ENCODE measurements at places on chromosomes 3 and 15.

GRCh38 chr3:14118400-14119381 is 6.0 kb downstream of the CHCHD4 start:
- no peak for DNase-seq

DNA sequence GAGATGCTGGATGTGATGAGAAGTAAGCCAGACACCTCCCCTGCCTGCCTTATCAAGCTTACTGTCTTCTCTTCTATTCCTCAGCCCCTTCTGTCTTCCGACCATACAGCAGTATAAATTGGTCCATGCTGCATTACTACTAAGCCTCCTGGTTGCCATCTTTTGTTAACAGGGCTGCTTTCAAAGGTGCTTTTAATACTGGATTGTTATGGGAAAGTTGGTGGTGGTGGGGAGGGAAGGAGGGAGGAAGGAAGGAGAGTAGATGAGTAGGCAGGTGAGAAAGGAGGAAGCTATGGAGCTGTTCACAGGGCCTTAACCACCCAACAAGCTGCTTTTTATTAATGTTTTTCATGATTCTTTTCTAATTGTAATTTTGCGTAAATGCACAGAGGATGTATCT is 114.9 kb downstream of the SLC25A26 start:
- no peak for DNase-seq

GRCh38 chr3:38353151-38353550 is 6.6 kb downstream of the XYLB start:
- no peak for DNase-seq

DNA sequence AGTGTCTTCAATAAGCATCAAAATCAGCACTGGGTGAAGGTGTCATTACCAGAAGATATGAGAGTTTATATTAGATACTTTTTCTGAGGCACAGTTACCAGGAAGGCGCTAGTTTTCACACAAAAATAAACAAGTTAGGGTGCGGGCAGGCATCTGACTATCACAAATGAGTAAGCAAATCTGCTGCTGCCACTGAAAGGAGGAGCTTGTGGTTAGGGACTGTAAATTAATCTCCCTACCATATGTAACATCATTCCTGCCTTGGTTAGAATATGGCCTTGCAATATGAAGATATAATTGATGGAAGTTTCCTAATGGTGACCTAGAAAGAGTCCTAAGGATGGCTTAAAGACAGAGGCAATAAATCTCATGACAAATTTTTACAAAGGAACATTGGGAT is 19.5 kb upstream of the EID1 start:
- DNase-seq = peak; percentile 56

GRCh38 chr3:112813723-112814171 is 32.9 kb downstream of the CD200R1L start:
- no peak for DNase-seq

DNA sequence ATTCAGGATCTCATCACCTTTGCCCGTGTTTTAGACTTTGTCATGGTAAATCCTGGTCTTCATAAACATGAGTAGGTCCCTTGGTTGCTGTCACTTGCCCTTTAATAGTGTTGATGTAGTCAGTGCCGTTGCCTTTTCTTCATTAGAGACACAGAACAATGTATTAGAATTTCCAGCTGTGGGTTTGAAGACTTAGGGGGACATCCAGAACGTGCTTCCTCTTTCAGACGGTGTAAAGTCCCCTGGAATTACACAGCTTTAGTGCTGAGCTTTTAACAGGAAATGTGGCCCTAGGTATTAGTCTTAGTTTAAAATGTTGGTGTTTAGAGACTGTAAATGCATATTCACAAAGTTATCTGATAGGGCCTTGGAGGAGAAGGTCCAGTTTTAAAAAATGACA is 8.8 kb upstream of the LRCH3 start:
- DNase-seq = no peak

DNA sequence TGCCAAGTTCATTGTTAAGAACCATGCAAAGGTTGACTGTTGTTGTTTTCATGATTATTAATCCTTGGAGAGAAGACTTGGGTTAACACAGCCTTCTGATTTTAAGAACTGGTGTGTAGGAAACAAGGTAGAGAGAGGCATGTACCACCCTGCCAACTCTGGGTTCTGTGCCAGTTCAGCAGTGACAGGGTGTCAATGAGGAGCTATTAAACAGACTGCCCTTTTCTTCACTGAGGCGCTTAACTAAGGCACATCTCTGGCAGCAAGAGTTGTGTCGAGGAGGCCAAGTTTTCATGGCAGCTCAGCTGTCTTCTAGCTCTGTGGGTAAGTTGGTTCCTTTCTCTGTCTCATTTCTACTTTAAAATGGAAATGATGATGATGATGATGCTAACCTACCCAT is 117.6 kb downstream of the FEZF2 start:
- no peak for DNase-seq

DNA sequence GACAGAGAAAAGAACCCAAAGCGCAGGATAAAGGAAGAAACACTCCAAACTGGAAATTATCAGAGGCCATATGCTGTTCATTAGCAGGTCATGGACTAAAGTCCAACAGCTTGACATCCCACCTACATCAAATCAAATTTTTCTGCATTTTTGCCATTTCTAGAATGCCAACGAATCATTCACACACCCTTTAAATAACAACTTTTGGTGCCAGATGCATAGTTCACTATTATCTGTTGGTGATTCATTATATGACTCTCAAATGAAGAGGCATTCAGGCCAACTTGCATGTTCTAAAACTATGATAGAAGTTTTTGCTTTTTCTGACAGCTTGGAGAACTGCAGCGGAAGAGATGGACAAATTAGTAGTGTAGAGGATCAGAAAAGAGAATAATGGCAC is 529.8 kb upstream of the NAALADL2 start:
- no peak for DNase-seq

DNA sequence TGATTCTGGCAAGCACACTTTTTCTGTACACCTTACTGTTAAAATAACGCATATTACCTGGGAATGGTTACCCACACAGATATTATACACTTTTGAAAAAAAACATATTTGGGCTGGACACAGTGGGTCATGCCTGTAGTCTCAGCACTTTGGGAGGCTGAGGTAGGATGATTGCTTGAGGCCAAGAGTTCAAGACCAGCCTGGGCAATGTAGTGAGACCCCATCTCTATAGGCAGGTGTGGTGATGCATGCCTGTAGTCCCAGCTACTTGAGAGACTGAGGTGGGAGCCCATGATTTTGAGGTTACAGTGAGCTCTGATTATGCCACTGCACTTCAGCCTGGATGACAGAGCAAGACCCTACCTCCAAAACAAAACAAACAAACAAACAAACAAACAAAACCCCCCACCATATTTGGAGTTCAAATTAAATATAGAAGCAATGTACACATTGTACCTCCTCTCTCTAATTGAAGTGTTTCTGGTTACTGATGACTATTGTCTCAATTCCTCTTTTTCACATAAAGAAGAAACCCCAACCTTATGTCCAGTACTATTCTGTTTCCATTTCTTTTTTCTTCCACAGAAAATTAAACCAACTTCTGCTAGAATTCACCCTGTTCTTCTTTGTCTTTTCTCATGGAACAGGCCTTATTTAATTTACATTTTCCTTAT is 152.6 kb upstream of the UMPS start:
- DNase-seq = no peak

- DNase-seq = no peak
Observed at GRCh38 chr3:94362393-94362792, 299.5 kb downstream of the NSUN3 start.

GRCh38 chr3:23959135-23959900 is 14.2 kb downstream of the NR1D2 start:
- peak; percentile 70 for DNase-seq

- no peak for DNase-seq
Observed at GRCh38 chr15:56053046-56053400, 59.6 kb upstream of the NEDD4 start.

- no peak for DNase-seq
Observed at GRCh38 chr3:75180235-75180944, 483.7 kb upstream of the FRG2C start.

DNA sequence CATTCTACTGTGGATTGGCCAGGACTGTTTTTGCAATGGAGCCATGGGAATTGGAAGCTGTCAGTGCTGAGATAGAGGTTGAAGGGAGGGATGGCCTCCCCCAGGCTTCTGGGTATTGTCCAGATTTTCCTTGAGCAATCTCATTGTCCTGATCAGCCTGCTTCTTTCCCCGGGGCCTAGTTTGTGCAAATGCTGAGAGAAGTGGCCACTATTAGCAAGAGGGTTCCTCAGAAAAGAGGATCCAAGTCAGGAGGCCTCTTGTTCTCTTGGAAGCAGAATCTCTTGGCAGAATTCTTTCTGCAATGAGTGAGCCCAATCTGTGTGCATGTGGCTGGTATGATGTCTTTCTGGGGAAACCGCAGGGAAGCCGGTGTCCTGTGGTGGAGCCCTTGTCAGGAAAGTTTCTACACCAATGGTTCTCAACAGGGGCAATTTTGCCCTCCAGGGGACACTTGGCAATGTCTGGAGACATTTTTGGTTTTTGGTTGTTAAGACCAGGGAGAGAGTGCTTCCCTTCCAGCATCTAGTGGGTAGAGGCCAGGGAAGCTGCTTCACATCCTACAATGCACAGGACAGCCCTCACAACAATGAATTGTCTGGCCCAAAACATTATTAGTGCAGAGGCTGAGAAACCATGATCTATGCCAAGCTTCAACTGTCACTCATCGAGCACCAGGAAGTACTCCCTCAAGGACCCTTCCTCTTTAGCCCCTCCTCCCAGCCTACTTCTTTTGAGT is 2.0 kb downstream of the LIPC start:
- no peak for DNase-seq

GRCh38 chr15:61444585-61444984 is 215.5 kb upstream of the RORA start:
- no peak for DNase-seq

GRCh38 chr15:29734917-29735572 is 87.2 kb downstream of the TJP1 start:
- peak; percentile 18 for DNase-seq

- no peak for DNase-seq
Observed at GRCh38 chr3:130787422-130788068, 40.9 kb upstream of the PIK3R4 start.

DNA sequence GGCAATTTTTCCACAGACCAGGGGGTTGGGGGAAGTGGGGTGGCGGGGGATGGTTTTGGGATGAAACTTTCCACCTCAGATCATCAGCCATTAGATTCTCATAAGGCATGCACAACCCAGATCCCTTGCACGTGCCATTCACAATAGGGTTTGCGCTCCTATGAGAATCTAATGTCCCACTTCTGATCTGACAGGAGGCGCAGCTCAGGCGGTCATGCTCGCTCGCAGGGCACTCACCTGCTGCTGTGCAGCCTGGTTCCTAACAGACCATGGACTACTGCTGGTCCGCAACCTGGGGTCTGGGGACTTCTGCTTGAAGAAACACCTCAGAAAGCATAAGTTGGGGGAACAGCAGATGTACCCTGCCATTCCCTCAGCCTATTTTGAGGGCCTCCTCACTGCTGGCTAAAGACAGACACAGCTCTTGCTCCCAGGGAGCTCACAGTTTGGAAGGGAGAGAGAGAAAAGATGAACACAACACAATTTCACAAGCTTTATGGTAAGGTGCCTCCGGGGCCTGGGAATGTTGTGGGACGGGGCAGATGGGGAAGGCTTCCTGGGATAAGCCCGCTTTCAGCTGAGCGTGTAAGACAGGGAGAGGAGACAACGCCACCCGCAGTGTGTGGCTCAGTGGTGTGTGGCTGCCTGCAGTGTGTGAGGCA is 285.2 kb downstream of the ADAMTS17 start:
- DNase-seq = no peak

DNA sequence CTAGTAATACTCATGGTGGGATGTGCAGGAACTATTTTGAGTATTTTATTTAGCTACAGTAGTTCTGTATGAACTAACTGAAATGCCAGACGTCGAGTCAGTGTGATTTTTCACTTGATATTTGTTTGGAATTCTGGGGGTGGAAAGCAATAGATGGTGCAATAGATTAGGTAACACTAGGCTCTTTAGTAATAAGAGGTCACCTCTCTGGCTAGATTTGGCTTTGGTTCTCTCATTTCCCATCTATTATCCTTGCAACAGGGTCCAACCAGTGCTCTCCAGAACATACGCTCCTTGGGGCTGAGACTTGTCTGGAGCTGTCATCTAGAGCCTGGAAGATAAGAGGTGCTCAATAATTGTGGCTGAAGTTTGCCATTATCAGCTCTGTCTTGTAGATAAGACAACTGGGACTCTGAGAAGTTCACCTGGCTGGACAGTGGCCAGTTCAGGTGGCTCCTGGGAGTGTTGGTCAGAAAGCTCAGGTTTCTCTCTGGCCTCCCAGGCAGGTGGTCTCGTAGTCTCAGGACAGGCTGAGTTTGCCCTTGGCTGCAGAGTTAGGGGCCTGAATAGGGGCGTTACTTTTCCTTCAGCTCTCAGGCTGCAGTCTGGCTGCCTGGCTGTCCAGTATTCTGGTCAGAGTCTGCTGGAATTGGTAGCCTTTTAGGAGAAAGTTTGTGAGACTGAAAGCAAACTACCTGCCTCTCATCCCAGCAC is 277.5 kb upstream of the RGMA start:
- no peak for DNase-seq

DNA sequence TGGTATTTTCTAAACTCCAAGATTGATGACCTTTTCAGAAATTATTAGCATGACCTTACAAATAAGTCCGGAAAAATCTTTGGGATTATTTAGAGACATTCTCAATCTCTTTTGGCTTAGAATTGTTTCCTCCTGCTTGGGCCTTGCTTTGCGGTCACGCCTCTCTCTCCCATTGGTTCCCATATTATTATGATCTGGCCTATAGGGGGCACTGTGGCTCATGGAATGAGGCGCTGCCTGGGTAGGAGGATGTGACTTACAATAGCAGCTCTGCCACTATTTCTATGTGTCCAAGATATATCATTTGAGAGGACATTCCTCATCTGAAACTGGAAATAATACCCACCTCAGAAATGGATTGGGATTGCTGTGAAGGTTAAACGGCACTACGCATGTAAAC is 464.9 kb downstream of the MFSD1 start:
- peak; percentile 34 for DNase-seq

DNA sequence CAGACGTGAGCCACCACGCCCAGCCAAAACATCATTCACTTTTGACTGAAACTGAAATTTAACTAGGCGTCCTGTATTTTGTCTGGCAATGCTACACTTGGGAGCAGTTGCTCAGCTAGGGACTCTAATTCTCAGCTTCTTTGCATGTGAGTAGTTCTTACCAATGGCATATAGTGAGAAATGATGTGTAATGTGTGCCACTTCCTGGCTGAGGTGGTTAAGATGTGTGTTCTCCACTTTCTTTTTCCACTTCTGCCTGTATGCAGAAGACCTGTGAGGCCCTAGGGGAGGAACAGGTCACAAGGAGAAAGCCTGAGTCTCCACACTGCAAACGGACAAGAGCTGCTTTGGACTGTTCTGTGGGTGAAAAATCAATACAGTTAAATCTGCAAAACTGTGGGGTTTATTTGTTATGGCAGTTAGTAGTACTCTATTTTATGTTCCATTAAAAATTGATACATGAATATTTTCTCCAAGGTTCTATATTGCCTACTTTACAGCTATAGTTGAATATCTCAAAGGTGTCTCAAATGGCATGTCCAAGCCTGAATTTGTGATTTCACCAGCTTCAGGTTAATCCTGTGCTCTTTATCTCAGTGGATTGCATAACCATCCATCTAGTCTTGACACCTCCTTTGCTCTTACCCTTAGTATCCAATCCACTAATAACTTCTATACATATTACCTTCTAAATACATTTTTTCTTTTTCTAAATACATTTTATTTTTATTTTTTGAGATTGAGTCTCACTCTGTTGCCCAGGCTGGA is 59.3 kb downstream of the NR1D2 start:
- peak; percentile 77 for DNase-seq

- no peak for DNase-seq
Observed at GRCh38 chr3:194256040-194256945, 94.8 kb downstream of the CPN2 start.

Data from activated CD4-positive, alpha-beta T cell treated with anti-CD3 and anti-CD28 coated beads, Interleukin-2, amount 50 U/mL, for 16 hours (primary cell).